Neural crest cell (in vitro differentiated cells): ENCODE measurements at places on chromosomes 2 and 18. TPM values are rescaled to one million over a fixed set of nuclear protein-coding genes. Genes with fewer than 3 reads are reported as not detected.
A peak's percentile ranks its signal among the peaks of the same experiment; 100 is the strongest.

DNA sequence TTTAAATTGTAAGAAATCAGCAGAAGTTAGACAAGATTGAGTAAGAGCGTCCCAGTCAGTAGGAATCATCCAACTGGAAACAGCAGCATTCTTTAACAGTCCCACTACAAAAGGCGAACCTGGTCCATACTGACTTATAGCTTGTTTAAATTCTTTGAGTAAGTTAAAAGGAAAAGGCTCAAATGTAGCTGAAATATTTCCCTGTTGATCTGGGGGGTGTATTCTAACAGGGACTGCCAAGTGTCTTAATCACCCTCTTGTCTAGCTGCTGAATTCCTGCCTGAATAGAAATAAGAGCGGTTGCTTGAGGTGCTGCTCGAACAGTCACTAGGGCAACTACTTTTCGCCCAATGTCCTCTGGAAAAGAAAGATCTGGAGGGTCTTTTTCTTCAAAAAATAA lies 56.4 kb upstream of the FMNL2 start:
- DNase-seq, result no peak

GRCh38 chr2:149872041-149872440 lies 284.5 kb upstream of the MMADHC start:
- no peak for DNase-seq

DNA sequence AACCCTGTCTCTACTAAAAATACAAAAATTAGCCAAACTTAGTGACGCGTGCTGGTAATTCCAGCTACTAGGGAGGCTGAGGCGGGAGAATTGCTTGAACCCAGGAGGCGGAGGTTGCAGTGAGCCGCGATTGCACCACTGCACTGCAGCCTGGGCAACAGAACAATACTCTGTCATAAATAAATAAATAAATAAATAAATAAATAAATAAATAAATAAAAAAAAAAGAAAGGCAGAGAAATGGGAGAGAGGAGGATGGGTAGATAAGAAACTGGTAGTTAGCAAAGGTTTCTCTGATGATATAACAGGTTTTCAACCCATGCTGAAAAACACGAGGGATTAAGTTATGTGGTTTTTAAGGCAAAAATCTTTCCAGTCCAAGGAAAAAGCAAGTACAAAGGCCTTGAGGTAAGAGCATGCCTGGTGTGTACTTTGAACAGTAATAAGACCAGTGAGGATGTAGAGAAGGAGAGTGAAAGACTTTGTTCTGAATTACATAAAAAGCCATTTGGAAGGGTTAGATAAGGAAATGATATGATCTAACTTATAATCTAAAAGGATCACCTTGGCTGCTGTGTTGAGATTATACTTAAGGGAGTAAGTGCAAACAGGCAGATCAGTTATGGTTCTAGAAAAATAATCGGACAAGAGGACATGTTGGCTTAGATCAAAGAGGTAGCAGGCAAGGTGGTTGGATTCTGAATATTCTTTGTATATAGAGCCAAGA lies 159.3 kb downstream of the PTH2R start:
- no peak for DNase-seq

DNA sequence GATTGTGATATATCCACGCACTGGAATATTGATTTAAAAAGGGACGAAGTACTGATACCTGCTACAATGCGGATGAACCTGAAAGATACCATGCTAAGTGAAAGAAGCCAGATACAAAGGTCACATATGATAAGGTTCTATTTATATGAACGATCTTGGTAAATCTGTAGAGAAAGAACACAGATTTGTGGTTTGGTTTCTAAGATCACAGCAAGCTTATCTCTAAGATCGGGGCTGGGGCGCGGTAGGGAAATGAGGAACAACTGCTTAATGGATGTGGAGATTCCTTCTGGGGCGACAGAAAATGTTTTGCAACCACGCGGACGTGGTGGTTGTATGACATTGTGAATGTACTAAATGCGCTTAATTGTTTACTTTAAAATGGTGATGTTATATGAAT lies 60.1 kb downstream of the NEDD4L start:
- no peak for DNase-seq

- DNase-seq, result no peak
Measured at GRCh38 chr2:190344276-190344827, 963 bp downstream of the INPP1 start.

DNA sequence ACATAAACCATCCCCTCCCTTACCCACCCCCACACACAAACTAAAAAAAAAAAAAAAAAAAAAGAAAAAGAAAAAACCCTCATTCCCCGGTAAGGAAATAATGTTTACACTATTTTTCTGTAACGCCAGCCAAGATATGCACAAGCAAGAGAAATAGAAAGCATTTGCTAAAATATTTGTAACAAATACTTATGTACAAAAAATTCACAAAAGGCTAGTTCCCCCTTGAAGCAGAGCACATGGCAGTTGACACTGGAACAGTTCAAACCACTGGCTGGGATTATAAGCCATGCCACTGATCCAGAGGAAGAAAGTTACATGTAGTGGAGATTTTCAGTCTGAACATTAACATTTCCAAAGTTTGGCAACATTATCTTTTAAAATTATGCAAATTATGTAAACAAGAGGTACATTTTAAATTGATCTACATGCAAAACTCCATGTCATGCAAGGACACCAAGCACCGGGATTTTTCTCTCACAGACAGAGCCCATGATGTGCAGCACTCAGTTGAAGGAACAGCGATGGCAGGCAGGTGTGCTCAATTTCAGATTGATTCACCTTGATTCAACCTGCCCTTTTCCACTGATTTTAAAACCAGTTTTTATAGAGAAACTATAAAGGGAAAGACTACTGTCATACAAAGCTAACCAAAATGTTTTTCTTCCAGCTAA lies 21.4 kb downstream of the PNO1 start:
- DNase-seq, result no peak

DNA sequence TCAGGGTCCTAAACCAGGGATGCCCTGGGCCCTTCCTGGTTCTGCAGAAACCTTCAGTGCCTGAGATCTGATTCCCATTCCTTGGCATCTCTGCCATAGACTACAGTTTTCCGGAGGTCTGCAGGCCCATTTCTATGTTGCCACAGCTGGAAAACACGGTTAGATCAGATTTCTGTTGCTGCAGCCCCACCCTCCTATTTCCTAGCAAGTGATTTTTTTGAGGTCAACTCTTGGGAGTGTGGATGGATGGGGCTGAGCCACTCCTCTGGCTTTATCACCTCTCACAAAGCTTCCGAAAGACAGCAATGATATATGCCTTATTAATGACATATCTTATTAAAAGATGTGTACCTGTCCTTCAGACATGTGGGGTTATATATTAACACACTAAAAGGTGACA lies 56.3 kb downstream of the ZAP70 start:
- no peak for DNase-seq

DNA sequence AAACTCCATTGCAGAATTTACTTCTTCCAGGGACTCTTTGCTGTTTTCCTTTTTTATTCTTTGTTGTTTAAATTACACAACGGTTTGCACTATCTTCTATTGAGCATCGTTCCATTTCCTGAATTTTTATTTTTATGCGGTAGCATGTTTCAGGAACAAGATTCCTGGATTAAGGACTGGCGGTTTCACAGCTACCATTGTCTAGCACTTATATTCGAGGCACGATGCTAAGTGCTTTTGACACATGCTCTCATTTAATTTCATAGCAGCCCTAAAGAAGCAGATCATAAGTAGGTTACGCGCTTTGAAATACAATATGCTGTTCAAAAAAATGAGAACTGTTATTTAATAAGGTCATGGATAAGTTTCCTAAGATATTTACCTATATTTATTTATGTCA lies 354.4 kb downstream of the ARL6IP6 start:
- DNase-seq, result no peak

DNA sequence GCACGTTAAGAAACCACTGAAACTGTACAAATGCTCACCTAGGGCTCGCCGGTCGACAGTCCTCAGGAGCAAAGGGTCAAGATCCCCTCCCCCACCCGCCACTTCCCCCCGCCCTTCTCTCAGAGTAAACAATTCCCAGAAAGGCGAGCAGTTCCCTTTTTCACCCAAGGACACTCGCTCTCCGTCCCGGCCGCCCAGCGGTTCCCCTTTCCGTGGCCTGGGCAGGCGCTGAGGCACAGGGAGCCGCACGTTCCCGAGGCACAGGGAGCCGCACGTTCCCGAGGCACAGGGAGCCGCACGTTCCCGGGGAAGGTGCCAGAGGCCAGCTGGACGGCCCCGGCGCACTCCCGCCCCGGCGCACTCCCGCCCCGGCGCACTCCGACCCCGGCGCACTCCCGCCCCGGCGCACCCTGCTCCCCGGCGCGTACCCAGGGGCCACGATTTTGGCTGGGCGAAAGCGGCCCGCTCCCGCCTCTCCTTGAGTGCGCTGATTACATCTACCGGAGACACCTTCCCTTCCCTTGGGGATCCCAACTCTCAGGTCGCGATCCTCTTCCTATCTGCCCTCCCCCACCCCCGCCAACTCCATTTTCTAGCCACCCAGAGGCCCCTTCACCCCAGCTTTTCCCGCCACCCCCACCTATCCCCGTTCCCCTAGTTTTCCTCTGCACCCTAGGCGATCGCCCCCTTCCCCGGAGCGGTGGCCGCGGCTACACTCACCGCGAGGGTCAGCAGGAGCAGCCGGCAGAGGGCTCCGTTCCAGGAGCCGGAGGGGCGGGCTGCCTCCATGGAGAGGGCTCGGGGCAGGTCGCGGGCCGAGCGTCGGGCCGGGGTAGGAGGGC lies 817 bp downstream of the DSC2 start:
- peak; percentile 51 for DNase-seq

- DNase-seq, result no peak
Measured at GRCh38 chr2:27320958-27321543, 1.8 kb downstream of the MPV17 start.

DNA sequence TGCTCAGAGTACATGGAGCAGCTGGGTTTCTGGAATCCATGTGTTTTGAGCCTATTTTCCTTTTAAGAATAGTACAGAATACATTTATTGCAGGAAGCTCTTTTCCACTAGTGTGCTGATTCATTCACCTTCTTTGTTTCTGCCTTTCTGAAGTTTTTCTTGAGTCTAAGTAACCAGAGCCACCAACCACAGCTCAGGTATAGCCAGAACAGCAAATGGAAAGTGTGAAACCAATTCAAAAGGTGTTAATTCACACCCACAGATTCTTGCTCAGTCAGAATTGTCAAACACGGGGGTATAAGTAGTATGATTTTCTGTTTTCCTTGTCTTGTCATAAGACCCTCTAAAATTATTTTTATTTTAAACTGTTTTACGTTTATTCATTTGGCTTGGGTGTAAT lies 75.9 kb upstream of the DYNAP start:
- no peak for DNase-seq

- no peak for DNase-seq
Measured at GRCh38 chr2:67656875-67657274, 259.7 kb downstream of the ETAA1 start.

DNA sequence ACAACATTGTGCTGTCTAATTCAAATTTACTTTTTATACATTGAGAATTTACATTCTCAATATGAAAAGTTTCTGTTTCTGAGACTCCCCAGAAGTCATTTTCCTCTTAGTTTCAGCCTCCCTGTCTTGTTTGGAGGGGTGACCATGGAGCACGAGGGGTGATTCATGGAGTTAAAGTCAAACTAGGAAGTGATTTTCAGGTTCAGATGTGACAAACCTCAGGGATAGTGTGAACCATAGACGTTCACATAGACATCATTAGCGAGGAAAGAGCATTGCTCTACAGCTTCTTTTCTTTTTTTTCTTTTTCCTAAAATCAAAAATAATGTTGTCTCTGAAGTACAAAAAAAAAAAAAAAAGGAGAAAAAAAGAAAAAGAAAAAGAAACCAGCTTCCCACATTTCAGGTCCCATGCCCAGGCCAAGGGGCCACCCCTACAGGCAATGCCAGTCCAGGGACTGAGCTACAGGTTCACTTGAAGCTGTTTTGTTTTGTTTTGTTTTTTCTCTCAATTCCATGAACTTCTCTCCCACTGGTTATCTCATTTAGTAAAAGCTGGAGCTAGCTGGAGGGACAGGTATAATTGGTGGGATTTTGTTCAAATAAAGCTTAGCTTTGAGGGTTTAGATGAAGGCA lies 18.1 kb upstream of the LCLAT1 start:
- DNase-seq, result no peak

DNA sequence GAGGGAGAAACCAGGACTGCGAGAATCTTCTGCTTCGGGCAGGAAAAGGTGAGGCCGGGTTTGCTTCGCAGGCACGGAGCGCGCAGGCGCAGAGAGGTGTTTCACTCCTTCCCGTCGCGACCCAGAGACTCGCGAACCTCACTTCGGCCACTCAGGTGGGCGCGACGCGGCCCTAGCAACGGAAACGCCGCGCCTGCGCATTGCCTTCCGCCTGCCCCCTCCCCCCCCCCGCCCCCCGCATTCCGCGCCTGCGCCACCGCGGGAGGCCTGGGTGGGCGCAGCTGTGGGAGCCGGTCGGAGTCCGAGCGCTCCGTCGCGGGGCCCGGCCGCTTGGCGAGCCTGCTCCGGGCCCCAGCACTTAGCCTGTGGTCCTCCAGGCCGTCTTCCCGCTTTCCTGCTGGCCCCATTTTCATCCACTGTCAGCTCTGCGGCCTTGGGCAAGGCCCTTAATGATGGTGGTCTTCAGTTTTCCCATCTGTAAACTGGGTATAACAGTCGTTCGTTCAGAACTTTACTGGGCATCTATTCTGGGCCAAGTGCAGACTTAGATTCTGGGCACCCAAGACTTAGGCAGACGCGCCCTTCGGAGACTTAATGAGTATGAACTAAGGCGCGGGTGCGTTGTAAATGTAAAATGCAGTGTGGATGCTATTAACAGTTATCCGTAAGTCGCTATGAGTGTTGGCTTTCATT lies 62.1 kb upstream of the ACKR3 start:
- peak; percentile 56 for DNase-seq

DNA sequence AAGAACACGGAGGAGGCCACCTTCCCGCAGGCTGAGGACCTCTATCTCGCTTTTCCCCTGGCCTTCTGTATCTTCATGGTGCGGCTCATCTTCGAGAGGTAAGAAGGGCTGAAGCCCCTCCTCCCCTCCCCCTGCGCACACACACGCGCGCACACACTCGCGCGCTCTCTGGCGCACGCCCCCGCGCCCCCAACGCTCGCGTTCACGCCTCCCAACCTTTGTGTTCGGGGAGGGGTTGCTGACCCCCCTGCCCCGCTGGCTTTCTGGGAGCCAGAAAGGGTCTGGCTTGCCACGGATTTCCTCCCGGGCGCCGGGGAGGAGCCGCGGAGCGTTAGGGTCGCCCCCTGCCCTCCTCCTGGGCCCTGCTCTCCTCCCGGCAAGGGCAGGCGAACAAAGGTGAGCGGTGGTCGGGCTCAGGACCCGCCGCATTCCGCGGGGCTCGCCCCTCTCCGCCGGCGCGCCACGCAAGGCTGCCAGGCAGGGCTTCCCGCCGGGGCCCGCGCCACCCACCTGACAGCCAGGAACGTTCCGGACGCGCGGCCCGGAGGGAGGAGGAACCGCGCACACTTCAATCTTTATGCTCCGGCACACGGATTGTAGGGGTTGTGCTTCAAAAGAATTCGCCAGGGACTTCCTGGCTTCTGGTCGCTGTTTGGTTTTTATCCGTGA lies 583 bp downstream of the CERS6 start:
- peak; percentile 45 for DNase-seq

VWC2L gene
- total RNA-seq, result 0.11 and 0.23 TPM in 2 replicates

ANAPC1 gene
- total RNA-seq, result 69.0 and 70.0 TPM in 2 replicates

FAHD2A gene
- 37.7 and 42.2 TPM in 2 replicates for total RNA-seq

RNPEPL1 gene
- total RNA-seq, result 36.1 and 37.1 TPM in 2 replicates

ATP6V1B1 gene
- total RNA-seq, result 4.3 and 4.6 TPM in 2 replicates

CDK5R2 gene
- total RNA-seq, result 1.7 and 1.9 TPM in 2 replicates

SLC25A52 gene
- total RNA-seq, result not detected in 2 replicates

RBM44 gene
- 0.42 and 0.50 TPM in 2 replicates for total RNA-seq

MIB1 gene
- total RNA-seq, result 90.9 and 93.5 TPM in 2 replicates

RUFY4 gene
- total RNA-seq, result not detected in 2 replicates
